ENCODE measurements at places on chromosomes 2 and 18.
A peak's percentile ranks its signal among the peaks of the same experiment; 100 is the strongest.

DNA sequence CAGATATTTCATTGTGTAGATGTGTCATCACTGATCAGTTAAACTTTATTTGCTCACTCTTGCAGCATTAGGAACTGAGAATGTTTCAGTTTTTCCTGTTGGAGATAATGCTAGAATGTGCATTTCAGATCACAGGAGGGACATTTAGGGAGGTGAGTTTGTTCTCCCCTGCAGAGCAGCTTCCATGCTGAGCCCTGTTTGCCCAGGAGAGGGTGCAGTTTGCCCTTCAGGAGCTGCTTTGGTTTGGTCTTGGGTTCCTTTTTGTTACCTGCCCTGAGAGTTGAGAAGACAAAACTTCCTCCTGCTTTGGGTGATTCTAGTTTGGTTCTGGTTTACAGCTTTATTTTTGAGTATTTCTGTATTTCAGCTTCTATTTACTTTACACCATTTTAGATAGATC lies 49.9 kb downstream of the DGKD start:
- DNase-seq = peak; percentile 49

DNA sequence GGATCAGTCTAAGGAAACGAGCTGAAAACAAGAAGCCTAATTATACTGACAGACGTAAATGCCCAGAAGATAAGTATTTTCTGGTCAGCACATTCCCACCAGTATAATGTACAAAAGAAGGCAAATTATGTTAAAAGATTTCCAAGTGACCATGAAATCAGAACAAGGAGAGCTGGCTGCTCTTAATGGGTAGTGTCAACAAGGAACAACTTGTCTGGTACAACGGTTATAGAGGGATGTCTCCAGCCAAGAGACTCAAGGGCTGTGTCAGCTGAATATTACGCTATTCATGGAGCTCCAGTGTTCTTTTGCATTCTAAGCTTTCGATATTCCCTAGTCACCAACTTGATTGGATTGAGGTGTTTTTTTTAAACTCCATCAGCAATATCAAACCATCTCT lies 8.6 kb upstream of the L3MBTL4 start:
- DNase-seq = no peak

- no peak for DNase-seq
Observed at GRCh38 chr2:120802158-120802557, 66.5 kb downstream of the GLI2 start.

DNA sequence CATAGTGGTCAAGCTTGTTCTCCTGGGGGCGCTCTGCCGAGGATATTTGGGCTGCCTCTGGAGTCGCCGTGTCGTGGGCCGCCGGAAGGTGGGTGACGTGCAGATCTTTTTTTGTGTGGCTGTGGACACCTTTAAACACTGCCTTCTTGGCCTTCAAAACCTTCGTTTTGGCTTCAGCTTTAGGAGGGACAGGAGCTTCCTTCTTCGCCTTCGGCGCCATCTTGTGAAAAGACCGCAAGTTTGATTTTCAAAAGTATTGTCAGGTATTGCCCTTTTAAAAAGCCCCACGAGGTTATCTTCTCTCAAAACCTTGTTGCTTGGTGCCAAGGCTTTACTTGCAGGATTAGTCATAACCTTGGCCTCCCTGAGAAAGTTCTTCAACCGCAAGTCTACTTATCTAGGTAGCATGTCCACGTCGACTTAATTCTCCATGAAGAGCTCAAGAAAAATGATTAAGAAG lies 20.8 kb downstream of the LAMA3 start:
- DNase-seq = no peak

GRCh38 chr18:74598350-74599001 lies 806 bp downstream of the ZNF407 start:
- DNase-seq = peak; percentile 31

DNA sequence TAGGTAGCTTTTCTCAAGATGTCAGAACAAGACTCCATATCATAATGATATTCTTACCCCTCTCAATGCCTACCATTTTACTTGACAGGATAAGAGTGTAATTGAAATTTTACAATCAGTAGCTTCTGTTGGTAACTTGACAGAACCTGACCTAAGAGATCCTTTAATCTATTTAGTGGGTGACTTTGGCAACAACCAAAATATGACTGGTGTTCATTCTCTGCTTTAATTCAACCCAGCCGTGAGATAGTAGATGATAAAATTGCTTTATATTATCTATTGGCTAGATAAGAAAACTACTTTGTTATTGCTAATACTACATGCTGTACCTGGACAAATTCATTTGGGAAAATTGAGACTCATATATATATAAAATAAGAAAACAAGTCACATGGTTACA lies 770.2 kb upstream of the NXPH2 start:
- no peak for DNase-seq

DNA sequence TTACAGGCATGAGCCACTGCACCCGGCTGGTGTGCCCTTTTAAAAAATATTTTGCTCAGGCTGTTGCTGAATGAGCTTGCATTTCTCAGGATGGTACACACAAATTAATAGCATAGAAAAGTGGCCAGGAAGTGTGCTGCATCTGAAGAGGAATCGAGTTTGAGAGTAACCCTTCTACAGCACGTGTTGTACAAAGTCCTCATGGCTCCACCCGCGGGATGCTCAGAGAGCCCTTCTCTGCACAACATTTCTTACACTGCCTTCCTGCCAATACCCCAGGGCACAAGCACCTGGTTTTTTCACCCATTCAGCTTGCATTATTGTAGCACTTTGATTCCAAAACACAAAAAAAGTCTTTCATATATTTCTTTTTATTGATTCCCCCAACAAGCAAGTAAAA lies 90.1 kb upstream of the NEDD4L start:
- no peak for DNase-seq

GRCh38 chr2:95350368-95350767 lies 52.1 kb upstream of the FAHD2A start:
- no peak for DNase-seq

DNA sequence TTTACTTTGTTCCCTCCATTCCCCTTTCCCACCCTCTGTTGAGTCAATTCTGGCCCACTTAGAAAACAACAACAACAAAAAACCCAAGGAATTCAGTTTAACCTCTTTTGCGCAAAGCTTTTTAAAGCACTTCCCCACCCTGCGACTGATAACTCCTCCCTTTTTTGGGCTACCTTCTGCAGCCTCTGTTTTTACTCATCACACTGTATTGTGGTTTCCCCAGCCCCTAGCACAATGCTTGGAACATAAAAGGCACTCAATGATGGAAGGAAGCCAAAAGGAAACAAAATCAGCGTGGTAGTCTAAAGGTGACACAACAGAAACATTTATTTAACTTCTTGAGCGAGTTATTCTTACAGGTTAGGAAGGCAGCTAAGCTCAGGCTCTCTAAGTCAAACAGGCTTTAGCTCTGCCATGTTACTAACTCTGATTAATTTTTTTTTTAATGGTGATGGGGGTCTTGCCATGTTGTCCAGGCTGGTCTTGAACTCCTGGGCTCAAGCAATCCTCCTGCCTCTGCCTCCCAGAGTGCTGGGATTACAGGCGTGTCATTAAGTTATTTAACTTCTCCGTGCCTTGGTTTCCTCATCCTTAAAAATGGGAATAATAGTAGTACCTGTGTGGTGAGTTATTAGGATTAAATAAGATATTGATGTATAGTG lies 1.3 kb downstream of the CEP68 start:
- DNase-seq = no peak

- DNase-seq = no peak
Observed at GRCh38 chr18:46733872-46734271, 23.0 kb downstream of the ST8SIA5 start.

DNA sequence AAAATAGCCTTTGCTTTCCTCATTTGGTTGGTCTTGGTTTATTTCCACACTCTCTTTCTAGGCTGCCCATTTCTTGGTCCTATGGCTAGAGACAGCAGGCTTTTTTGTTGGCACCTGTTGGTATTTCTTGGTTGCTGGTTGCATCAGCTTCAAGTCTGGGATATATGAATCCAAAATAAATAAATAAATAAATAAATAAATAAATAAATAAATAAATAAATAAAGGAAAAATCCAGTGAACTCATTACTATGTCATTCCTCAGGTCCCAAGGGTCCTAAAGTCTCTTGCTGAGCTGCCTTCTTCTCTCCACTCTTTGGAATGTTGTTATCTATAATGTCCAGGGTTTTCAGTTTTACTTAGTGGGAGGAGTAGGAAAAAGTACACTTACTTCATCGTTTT lies 165.9 kb upstream of the MEX3C start:
- no peak for DNase-seq

DNA sequence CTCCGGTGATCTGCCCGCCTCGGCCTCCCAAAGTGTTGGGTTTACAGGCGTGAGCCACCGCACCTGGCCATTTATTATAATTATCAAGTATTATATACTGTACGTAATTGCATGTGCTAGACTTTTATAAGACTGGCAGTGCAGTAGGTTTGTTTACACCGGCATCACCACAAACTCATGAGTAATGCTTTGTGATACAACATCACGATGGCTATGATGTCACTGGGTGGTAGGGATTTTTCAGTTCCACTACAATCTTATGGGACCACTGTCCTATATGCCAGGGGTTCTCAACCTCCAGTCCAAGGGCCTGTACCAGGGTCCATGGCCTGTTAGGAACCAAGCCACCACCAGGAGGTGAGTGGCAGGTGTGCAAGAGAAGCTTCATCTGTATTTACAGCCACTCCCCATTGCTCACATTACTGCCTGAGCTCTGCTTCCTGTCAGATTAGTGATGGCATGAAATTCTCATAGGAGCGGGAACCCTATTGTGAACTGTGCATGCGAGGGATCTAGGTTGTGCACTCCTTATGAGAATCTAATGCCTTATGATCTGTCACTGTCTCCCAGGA lies 9.4 kb downstream of the SCYGR4 start:
- no peak for DNase-seq

- no peak for DNase-seq
Observed at GRCh38 chr2:1979569-1979968, 235.3 kb upstream of the PXDN start.

DNA sequence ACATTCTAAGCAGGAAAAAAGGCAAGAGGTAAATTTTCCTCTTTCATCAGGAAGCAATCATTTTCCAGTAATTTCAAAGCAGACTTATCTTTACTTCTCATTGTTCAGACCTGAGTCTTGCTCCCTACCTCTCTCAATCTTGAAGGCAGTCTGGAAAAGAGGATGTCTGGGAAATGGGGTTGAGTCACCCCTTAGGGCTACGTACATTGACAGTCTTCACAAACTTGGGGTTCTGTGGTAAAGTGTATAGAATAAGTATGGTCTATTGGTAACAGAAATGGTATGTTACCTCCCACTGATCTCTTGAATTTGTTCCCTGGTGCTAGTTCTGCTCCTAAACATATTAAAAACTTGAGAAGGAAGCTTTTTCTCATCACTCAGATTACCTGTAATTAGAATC lies 361.3 kb downstream of the SS18 start:
- DNase-seq = no peak

- no peak for DNase-seq
Observed at GRCh38 chr2:7508296-7508943, 591.2 kb downstream of the RNF144A start.

DNA sequence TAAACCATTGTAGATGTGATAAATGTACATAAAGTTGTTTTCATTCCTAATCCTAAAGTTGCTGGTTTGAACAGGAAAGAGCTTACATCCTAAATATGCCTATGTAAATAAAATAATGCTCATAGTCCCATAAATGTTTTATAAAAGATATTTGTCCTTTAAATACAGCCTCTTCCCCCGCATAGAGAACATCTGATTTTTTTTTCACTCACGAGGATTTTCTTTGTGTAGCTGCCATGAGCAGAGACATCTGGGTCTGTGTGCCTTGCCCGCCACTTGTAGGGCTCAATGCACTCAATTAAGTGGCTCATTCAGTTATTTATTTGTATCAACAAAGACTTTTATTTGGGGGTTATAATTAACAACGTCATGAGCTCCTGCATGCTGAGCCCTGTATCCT lies 72.8 kb downstream of the SOWAHC start:
- no peak for DNase-seq

DNA sequence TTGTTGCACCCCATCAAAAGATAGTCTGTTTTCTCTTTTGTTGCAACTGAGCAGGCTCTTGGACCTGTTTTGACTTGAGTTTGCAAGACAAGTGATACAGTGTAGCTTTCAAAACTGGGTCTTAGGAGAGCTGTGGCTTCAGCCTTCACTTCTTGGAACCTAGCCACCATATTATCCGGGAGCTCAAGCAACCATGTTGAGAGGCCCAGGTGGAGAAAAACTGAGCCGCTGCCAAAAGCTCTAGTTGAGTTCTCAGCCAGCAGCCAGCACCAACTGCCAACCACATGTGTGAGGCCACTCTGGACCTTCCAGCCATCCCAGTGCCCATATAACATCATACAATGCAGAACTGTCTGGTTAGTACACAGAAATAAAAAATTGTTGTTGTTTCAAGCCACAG lies 5.4 kb downstream of the CACNB4 start:
- no peak for DNase-seq

GRCh38 chr2:141714496-141714895 lies 416.3 kb downstream of the LRP1B start:
- no peak for DNase-seq

GRCh38 chr2:16179701-16180416 lies 239.5 kb downstream of the MYCN start:
- DNase-seq = no peak

DNA sequence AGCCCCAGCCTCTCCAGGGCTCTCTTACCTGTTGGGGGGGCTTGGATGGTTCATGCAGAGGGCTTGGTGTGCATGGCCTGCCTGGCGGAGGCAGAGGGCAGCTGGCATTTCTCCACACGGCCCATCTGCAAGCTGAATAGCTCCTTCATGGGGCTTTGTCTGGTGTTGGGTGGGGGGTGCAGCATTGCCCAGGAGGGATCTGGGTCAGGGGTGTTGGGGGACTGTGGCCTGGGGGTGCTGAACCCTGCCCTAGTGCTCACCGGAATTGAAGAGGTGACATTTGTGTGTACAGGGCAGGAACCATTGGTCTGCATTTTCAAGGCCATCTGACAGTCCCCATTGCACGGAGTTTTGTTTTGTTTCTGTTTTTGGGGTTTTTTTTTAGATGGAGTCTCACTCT lies 58.8 kb upstream of the HAAO start:
- no peak for DNase-seq

- DNase-seq = no peak
Observed at GRCh38 chr2:219687882-219688559, 60.6 kb downstream of the SLC4A3 start.

- no peak for DNase-seq
Observed at GRCh38 chr2:182165202-182165601, 179.5 kb downstream of the PPP1R1C start.

DNA sequence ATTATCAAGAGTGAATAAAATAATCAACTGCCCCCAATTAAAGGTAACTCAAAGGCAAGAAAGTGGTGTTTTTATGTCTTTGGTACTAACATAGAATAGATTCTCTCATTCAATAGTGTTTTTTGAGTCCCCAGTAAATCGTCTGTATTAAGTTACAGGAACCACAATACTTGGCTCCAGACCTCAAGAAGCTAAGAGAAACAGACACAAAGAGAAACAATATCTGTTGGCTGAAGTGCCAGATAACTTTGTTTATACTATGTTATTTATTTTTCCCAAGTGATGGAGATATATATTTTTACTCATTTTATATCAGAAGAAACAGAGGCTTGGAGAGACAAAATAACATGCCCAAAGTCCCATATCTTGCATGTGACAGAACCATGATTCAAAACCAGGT lies 201.7 kb upstream of the HNRNPA3 start:
- no peak for DNase-seq

GRCh38 chr2:24919506-24920097 lies 435 bp downstream of the ADCY3 start:
- DNase-seq = no peak

All from stimulated activated CD8-positive, alpha-beta memory T cell treated with anti-CD3 and anti-CD28 coated beads, Interleukin-7, amount 100 ng/mL, for 1 hour (primary cell).